HFFc6 (cell line): ENCODE measurements at places on chromosomes 13 and 19. TPM values are rescaled to one million over a fixed set of nuclear protein-coding genes. Genes with fewer than 3 reads are reported as not detected.

Gene KLF16
- 41.9 to 48.3 TPM (median 43.3 TPM) in 3 replicates for total RNA-seq

GRCh38 chr13:86567119-86567518 lies 767.9 kb upstream of the SLITRK6 start:
- H3K4me1 ChIP-seq: no peaks in the 10 kb centered on the region
- no peak overlapping the region for H3K4me3 ChIP-seq
- H3K36me3 ChIP-seq: no peaks in the 10 kb centered on the region
- DNase-seq: no peak

DNA sequence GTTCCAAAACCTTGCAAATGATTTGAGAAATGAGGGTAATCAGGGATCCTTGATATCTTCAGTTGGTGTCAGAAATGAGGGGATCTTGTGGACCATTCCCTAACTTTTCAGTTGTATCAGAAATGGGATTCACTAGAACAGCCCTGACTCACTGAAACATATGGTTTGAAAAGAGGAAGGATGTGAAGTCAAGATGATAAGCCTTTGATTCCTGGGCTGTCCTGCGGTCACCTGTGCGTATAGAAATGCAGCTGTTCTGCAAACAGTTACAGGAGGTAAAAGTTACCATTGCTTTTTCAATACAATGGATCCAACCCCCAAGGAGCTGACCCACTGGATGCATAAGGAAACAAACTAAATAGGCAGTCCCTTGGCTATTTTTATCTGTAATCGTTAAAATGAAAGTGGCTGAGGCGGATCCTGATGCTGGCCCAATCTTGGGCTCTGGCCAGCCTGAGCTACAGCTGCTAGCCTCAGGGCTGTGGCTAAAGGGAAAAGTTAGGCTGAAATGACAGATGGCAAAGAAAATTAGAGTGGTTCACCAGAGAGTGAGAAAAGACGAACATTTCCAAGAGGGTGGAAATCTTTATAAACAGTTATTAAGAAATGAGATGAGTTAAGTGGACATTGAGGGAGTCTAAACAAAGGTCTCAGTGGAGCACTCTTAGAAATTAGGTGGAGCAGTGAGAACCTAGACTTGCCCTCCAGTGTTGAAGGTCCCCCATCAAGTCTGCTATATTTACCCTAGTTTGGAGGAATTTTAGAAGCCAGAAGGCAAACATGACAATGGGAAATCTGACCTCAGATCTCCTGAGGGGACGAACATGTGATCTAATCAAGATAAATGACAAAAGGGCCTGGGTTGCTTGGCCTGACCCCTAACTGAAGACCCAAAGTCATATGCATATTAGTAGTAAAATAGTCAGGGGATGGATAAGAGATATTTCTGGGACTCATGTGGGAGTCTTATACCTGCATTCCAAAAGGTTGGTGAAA lies 7.6 kb downstream of the SIGLECL1 start:
- H3K4me1 ChIP-seq: no peaks in the 10 kb centered on the region
- no peaks in the 10 kb centered on the region for H3K36me3 ChIP-seq
- no peaks in the 10 kb centered on the region for H3K27me3 ChIP-seq
- no peak for DNase-seq

DNA sequence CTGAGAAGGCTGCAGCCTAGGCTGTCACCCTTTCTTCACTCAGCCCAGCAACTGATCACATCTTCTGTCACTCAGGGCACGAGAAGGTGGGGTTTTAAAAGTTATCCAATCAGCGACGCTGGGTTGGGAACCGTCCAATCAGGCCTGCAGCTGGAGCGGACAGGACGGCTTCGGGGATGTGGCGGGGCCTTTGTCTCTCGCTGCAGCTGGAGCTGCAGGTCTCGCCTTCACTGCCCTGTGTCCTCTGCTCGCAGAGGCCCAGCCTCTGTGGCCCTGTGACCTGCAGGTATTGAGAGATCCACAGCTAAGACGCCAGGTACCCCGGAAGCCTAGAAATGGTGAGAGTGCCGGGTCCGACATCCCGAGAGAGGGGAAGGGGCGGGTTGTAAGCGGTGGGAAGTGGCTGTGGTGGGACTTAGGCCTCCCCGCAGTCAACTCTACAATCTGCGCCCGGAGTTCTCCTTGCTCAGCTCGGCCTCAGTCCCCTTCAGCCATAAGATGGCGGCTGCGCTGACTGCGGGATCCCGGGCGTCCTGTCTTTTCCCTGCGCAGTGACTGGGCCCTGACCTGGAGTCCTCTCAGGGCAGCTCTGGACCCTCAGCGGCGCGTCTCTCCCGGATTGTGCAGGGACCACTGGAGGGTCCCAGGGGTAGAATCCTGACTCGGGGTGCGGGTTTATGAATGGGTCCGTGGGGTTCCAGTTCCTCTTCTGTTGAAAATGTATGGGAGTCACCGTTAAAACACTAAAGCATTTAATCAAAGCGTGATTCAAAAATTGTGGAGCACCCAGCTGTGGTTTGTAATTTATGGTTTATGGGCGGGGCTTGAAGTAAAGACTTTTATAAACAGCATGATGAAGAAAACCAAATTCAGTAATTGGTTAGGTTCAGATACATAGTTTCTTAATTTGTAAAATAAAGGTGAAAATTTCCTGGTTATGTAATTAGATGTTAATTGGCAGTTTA lies at the start of gene ZNF714:
ZNF714 (plus strand) TSS at position 193 of the 965 bp plus-strand sequence. CDS start 16,066 bp downstream, outside the sequence.
- no peaks in the 10 kb centered on the region for H3K27me3 ChIP-seq
- peaks cover 38% of the 10 kb centered on the region for H3K36me3 ChIP-seq
- DNase-seq: peak; percentile 92
- peaks cover 33% of the 10 kb centered on the region for H3K4me1 ChIP-seq

- H3K27ac ChIP-seq: peak overlapping the region; percentile 90
- peaks cover 11% of the 10 kb centered on the region for H3K27me3 ChIP-seq
- H3K36me3 ChIP-seq: peaks cover 36% of the 10 kb centered on the region
- peak; percentile 56 for DNase-seq
- no peak overlapping the region for H3K4me3 ChIP-seq
Observed at GRCh38 chr19:54154603-54155345, 4.7 kb downstream of the LENG1 start.

Gene RETN
- total RNA-seq: not detected in 3 replicates

GRCh38 chr19:13610039-13610691 lies 103.9 kb upstream of the CACNA1A start:
- H3K4me3 ChIP-seq: no peak overlapping the region
- H3K4me1 ChIP-seq: peaks cover 7% of the 10 kb centered on the region
- H3K27me3 ChIP-seq: peaks cover 10% of the 10 kb centered on the region
- no peaks in the 10 kb centered on the region for H3K36me3 ChIP-seq

DNA sequence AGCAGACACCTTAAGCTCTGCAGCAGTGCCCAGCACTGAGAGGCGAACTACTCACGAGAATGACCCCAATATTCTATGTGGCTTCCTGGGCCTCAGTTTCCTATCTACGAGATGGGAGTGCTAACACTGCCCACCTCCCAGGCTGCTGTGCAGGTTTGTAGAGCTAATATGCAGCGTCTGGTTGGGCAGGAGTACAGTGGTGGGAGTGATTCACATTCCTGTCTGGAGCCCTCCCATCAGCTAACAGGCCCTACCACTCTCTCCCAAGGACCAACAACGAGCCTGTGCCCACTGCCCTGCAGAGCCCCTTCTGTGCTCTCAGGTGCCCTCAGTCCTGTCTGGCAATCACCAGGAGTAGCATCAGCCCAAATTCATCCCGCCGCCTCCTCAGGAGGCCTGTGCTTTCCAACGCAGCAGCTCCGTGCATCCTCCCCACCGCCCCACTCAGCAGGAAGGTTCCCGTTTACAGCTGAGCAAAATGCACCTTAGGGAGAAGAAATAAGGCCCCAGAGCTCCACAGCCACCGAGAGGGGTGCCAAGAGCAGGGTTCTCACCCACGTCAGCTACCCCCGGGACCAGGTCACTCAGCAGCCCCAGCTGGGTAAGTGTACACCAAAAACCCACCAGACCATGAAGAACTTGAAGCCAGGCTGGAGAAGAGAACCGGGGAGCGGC lies 6.6 kb downstream of the AKT2 start:
- no peak overlapping the region; the same call in 1 of the 2 replicates for H3K27ac ChIP-seq
- no peak for DNase-seq
- no peaks in the 10 kb centered on the region for H3K27me3 ChIP-seq
- peaks cover 35% of the 10 kb centered on the region for H3K4me1 ChIP-seq
- no peak overlapping the region for H3K4me3 ChIP-seq

Gene CYP2F1
- total RNA-seq: not detected in 2 replicates

DNA sequence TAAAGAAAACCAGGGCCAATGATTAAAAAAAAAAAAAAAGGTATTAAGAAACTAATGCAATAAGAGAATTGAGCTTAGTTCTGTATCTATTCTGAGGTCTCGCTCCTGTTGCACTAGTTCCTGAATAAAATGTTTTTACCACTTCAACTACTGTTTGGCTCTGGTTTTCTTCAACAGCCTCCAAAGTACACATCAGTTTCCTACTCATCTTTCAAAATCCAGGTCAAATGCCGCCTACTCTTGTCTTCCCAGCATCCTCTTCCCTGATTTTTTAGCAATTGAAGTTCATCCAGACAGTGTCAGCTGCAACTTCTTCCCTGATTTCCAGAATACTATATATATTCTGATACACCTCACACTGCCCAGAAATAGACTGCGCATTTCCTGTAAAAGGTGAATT lies 1.4 kb upstream of the RCBTB1 start:
- H3K4me1 ChIP-seq: peaks cover 32% of the 10 kb centered on the region
- no peaks in the 10 kb centered on the region for H3K36me3 ChIP-seq
- H3K27ac ChIP-seq: peak overlapping the region; percentile 16; the same call in 1 of the 2 replicates
- no peaks in the 10 kb centered on the region; the same call in 1 of the 2 replicates for H3K27me3 ChIP-seq

Gene ZNF317
- total RNA-seq: 17.1 to 21.1 TPM (median 19.8 TPM) in 3 replicates

Gene UBE2S
- total RNA-seq: 221 to 356 TPM (median 315 TPM) in 3 replicates

Gene MAB21L1
- 41.1 to 45.6 TPM (median 45.3 TPM) in 3 replicates for total RNA-seq

Gene SULT2A1
- total RNA-seq: not detected in 3 replicates

DNA sequence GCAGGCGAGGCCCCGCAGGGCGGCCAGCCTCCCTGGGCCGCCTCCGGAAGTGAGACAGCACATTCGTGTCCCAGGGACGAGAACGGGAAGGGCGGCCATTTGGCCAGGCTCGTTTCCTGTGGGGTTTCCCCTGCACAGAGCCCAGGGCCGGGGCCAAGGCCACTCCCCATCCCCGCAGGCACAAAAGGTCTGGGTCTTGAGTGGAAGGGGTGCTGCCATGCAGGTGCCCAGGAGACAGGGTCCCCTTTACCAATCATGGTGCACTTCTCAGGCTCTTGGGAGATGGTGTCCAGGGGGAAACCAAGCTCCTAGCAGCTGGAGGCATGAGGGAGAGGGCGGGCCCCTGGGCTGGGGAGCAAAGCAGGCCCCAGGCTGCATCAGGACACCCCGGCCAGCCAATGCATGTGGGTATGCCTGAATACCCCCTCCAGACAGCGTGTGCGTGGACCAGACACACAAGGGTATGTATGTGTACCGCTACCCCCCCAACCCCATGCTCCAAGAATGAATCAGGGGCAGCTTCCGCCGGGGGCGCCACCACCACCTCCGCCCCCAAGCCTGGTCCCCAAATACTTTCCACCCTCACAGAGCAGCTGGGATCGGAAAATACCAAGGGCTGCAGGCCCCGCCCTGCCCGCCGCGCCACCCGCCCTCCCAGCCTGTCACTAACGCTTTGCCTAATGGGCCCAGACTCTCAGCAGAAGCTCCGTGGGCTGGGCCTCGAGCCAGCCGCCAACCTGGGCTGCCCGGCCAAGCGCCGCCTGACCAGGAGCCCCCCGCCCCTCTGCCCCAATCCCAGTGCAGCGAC lies 37.6 kb upstream of the NANOS3 start:
- H3K27me3 ChIP-seq: peaks cover 85% of the 10 kb centered on the region
- H3K27ac ChIP-seq: peak overlapping the region; percentile 100
- DNase-seq: peak; percentile 88
- H3K36me3 ChIP-seq: peaks cover 54% of the 10 kb centered on the region
- peak overlapping the region; percentile 99 for H3K4me3 ChIP-seq
- H3K4me1 ChIP-seq: peaks cover 56% of the 10 kb centered on the region

GRCh38 chr19:17787274-17787913 lies 7.5 kb upstream of the B3GNT3 start:
- H3K4me3 ChIP-seq: no peak overlapping the region
- no peaks in the 10 kb centered on the region for H3K36me3 ChIP-seq
- DNase-seq: no peak
- no peak overlapping the region for H3K27ac ChIP-seq

Gene CADM4
- total RNA-seq: 0.69 to 1.3 TPM (median 0.90 TPM) in 3 replicates

Gene TRAPPC2B
- total RNA-seq: 7.2 to 8.6 TPM (median 8.1 TPM) in 3 replicates

GRCh38 chr13:42816538-42816937 lies 35.2 kb downstream of the FAM216B start:
- H3K4me1 ChIP-seq: peaks cover 61% of the 10 kb centered on the region
- peaks cover 5% of the 10 kb centered on the region for H3K27me3 ChIP-seq
- H3K27ac ChIP-seq: no peak overlapping the region
- DNase-seq: no peak
- peaks cover 23% of the 10 kb centered on the region for H3K36me3 ChIP-seq

DNA sequence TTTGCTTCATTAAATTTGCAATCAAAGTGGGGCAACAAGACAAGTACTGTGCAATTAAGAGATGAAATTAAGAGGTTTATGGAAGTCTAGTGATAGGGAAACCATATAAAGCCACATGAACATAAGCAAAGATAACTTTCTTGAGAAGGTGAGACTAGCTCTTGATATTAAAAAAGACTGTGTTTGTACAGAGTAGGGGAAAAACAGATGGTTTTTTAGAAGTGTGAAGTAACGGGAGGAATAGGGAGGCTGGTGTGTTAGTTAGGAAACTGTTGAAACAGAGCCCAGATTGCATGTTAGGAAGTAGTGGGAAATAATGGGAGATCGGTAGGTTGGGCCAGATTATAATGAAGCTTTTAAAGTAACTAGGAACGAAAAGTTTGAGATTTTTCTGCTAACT lies 149.8 kb upstream of the FREM2 start:
- DNase-seq: no peak
- H3K27ac ChIP-seq: no peak overlapping the region
- H3K27me3 ChIP-seq: peaks cover 4% of the 10 kb centered on the region; the same call in 1 of the 2 replicates
- H3K4me1 ChIP-seq: no peaks in the 10 kb centered on the region

DNA sequence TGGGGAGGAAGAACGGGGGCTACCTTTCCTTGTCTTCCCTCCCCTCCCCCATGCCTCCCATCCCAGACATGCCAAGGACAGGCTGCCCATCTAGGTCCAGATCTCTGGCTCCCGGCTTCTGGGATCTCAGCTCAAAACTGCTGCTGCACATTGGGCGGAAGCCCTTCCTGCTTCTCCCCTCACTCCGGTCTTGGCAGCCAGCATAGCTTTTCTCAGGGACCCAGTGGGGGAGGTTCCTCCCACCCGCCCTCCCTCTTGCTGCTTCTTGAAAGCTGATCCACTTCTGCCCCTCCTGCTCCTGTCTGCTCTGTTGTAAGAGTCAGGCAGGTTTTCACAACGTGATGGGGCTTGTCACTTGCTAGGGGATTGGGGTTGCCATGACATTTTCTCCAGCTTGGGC lies 21.7 kb upstream of the RNF17 start:
- H3K4me3 ChIP-seq: no peak overlapping the region
- H3K4me1 ChIP-seq: no peaks in the 10 kb centered on the region
- H3K27me3 ChIP-seq: peaks cover 22% of the 10 kb centered on the region
- no peak for DNase-seq
- no peak overlapping the region for H3K27ac ChIP-seq

DNA sequence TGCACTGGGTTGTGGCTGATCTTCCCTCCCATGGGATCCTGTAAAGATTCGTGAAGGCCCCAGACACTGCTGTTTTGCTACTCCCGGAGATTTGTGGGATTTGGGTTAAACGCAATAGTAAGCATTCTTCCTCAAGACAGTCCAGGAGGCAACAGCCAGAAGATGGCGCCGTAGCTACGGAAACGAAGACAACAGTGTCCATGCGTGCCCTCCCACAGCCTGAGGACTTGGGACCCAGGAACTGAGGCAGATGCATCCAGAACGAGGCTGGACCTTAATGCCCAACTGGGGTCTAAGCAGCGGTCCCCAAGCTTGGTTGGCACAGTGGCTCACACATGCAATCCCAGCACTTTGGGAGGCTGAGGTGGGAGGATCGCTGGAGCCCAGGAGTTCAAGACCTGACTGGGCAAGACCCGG lies 57.6 kb upstream of the ZNF507 start:
- H3K36me3 ChIP-seq: no peaks in the 10 kb centered on the region
- no peak overlapping the region for H3K4me3 ChIP-seq
- DNase-seq: peak; percentile 36
- H3K4me1 ChIP-seq: no peaks in the 10 kb centered on the region
- H3K27me3 ChIP-seq: peaks cover 5% of the 10 kb centered on the region
- no peak overlapping the region for H3K27ac ChIP-seq
